ENCODE measurements at places on chromosomes 12 and 14.

GRCh38 chr14:52874389-52874788 lies 76.5 kb downstream of the FERMT2 start:
- no peak for DNase-seq

- no peak for DNase-seq
Measured at GRCh38 chr12:105365231-105365630, 34.7 kb downstream of the C12orf75 start.

DNA sequence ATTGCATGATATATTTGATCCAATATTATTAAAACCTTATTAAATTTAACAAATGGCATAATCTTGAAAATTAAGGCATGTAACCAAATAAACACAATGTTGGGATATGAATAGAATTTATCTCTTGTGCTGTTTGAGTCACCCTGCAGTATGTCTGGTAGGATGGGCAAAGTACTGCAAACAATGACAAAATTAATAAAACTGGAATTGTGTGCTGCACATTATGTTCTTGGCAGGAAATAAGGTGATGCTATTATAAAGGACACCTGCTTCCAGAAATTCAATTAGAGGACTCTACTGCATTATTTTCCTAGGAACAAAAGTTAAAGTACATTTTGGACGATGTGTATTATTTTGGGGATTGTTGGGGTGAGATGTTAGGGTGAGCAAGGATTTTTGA lies 132.7 kb downstream of the PPFIA2 start:
- DNase-seq = no peak

DNA sequence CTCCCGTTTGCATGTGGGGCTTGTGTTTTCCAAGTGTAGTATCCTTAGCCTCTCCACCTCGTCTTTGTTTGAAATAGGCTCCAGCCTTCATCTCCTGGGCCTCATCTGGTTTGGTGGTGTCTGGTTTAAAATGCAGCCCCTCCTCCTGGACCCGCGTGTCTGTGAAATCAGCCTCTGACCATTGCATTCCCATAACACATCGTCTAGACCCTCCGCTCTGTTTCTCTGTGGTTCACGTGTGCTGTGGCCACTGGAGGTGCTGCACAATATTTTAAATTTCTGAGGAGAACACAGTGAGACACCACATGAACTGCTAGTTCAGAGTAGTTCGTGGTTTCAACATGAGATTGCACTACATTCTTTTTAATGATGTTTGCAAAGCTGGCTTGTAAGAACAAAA lies 35.6 kb downstream of the UBE3B start:
- DNase-seq = no peak

DNA sequence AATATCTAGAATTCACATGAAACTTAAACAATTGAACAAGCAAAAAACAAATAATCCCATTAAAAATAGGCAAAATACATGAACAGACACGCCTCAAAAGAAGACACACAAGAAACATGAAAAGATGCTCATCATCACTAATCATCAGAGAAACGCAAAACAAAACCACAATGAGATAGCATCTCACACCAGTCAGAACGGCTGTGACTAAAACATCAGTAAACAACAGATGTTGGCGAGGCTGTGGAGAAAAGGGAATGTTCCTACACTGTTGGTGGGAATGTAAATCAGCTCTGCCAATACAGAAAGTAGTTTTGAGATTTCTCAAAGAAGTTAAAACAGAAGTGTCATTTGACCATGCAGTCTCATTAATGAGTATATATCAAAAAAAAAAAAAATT lies 121.3 kb downstream of the PTPRO start:
- no peak for DNase-seq

GRCh38 chr14:22095860-22096513 lies 422.4 kb upstream of the OR4E1 start:
- DNase-seq = peak; percentile 50

GRCh38 chr14:29410581-29410980 lies 517.1 kb downstream of the PRKD1 start:
- DNase-seq = no peak

- no peak for DNase-seq
Measured at GRCh38 chr12:112514926-112515642, 96.3 kb downstream of the PTPN11 start.

DNA sequence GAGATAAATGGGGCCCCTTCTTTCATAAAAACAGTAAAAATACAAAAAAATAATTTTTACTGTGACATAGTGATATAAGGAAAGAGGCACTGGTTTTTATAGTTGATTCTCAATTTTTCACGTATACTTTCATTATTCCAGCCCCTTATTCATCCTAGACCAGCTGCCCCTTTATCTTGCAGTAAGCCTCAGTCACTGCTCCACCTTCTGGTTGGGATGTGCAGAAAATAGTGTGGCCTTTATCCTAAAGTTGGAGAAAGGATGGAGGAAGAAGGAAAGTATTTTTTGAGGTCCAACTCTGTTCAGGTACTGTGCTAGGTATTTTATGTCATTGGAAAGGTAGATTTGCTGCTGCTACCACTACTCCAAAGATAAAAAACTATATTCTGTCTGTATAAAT lies 172.7 kb downstream of the ANO6 start:
- DNase-seq = no peak

DNA sequence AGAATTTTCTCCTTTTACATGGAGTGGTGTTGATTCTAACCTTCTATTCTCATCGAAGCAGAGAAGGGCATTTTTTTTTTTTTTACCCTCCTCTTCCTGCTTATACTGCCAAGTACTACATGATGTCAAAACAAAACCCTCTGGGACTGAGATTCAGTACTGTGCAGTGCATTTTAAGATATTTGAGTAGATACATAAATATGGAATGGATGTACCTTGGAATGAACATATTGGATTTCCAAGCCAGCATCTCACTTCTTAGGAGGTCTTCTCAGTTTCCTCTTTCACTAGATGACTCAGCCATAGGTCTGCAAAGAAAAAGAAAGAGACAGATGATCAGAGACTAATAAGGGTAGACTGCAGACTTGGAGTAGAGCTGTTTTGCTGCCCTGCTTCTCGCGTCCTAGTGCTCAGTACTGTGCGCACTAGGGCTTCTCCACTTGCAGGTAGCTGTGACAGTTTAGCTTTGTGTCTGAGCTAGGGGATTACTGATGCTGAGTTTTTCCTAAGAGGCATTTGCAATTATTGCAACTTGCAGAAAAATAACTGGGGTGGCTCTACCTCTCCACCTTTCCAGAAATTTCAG lies 20.4 kb downstream of the TPH2 start:
- no peak for DNase-seq

GRCh38 chr12:58529897-58530741 lies 390.2 kb downstream of the LRIG3 start:
- no peak for DNase-seq

DNA sequence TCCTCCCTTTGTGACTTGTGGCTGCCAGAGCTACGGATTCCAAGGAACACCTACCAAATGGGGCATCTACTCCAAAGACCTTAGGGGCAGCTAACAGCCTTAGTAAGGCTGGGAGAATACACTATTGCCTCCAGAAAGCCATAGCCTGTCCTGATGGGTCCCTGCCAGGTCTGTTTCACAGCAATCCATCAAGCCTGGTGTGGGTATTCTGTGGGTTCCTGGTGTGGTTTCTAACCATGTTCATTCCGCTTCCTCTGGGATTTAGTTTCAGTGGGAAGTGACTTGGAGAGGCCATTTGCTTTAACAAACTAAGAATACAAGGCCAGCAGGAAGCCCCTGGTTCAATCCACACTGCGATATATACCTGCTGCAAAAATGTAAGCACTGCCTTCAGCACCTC lies 220.5 kb downstream of the FOXN3 start:
- DNase-seq = no peak

GRCh38 chr14:93765970-93766369 lies 22.3 kb downstream of the PRIMA1 start:
- DNase-seq = no peak

GRCh38 chr12:50924439-50925341 lies 27.7 kb upstream of the HIGD1C start:
- DNase-seq = peak; percentile 47
